ENCODE measurements at places on chromosomes 7 and 10.

DNA sequence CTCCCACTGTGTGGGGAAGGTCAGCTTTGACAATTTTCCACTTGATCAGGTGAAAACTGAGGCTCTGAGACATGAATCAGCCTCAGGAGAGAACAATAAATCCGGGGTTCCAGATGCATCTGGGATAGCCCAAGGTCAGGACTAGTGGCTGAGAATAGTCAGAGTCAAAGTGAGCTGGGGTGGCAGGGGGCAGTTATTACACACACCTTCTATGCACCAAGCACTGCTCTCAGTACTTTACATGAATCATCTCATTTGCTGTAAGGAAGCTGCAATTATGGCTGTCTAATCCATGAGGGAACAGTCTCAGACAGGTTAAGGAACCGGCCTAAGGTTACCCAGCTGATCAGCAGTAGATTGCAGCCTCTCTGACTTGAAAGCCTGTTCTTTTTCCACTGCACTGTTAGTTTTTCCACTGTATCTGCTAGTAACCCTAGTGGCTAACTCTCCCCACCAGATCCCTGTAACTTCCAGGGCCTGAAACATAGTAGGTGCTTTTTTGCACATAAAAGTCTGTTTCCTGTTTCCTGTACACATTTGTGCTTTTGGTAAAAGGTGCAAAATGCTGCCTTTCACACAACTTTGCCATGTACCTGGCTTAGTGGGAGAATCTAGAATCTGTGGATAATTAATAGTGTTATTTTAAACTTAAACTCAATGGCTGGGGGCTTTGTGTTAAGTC, 125.9 kb downstream of the EMX2 start:
- no peak for DNase-seq

- DNase-seq, result no peak
Observed at GRCh38 chr10:78656417-78657162, 412.2 kb upstream of the ZMIZ1 start.

DNA sequence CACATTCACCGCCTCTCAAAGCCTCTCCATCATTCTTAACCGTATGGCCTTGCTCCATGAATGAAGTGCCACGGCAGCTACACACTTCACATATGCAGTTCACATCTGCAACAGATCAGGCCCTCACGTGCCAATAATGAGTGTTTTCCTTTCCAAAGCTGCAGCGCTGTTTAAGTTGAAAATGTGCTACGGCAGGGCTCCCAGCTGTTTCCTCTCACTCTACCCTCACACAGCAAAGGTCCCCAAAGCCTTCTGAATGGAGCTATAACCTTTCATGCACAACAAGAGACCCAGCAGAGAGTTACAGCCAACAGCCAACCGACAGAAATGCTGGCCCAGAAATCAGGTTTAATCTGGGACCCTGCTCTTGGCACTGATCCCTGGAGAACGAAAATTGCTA, 236.1 kb downstream of the ELMO1 start:
- DNase-seq, result no peak

GRCh38 chr7:98324782-98325181, 43.3 kb downstream of the BRI3 start:
- no peak for DNase-seq

- no peak for DNase-seq
Observed at GRCh38 chr7:50729962-50730361, 52.7 kb downstream of the GRB10 start.

- peak; percentile 49 for DNase-seq
Observed at GRCh38 chr7:137454246-137454724, 110.8 kb upstream of the PTN start.

GRCh38 chr7:111639934-111640333, 77.6 kb upstream of the IMMP2L start:
- DNase-seq, result no peak

DNA sequence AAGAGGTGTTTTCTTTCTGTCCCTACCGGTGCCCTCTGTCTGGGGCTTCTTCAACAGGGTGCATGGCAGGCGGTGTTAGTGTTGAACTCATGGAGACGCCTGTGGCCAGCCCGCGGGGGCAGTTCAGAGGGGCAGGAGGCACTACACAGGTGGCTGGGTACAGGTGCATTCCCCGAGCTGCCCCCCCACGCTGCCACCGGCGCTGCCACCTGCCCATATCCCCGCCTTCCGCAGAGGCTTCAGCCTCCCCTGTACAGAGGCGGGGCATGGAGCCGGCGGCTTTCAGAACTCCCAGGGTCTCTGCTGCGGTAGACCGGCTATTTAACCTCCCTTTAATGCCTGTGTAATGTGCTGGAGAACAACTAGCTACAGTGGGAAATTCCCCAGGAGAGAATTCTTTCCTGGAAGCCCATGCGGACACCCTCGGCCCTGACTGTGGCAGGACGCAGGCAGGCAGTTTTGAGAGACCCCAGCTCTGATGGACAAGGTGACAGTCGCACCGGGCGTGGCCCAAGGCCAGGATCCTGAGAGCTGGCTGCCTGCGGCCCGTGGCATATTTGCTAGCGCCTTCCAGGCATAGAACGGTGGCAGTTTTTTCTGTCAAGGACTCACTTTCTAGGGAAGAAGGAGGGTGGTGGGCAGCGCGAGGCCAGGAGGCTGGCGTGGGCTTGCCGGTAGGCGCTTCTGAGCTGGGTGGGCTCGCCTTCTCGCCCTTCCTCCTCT, 53.7 kb upstream of the ZNF32 start:
- no peak for DNase-seq

All from NCI-H460 (cell line).